Stimulated activated CD4-positive, alpha-beta T cell treated with anti-CD3 and anti-CD28 coated beads, Interleukin-12 subunit alpha, Interleukin-12 subunit beta, amount 100 ng/mL, for 4 hours (primary cell): ENCODE measurements at places on chromosomes 6 and 20.

- no peak for DNase-seq
Measured at GRCh38 chr6:4603291-4603690, 172.9 kb upstream of the CDYL start.

GRCh38 chr6:167426084-167426483, 101.2 kb downstream of the TTLL2 start:
- DNase-seq, result no peak

DNA sequence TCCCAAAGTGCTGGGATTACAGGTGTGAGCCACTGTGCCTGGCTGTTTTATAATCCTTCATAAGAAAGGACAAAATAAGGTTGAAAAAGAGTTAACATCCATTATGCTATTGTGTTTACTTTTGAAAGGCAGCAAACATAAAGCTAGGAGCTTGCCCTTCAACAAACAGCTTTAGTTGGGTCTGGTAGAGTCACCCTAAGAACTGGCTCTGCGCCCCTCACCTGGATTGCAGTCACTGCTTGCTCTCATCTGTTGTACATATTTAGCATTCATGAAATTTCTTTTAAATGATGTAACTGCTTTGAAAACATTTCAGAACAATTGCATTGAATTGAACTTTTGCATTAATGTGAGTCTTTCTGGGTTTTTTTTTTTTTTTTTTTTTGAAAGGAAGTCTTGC, 38.9 kb downstream of the JARID2 start:
- no peak for DNase-seq

GRCh38 chr20:63208346-63208909, 7.5 kb downstream of the YTHDF1 start:
- DNase-seq, result no peak

DNA sequence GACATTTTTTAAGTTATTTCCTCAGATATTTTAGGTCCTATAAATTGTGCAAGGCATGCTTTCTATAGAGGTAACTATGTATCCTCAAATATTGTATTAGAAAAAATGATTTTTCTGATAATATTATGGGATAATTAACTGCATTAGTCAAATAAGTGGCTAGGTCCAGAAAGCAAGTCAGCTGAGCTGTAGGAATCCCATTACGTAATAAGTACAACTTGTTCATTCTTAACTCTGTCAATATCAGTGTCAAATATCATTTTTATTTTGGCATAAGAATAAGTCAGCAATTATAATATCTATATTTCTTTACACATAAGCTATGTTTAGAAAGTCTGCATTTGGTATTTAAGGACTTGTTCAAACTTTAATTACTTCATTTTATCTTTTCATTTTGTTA, 830.9 kb upstream of the GJE1 start:
- DNase-seq, result no peak

DNA sequence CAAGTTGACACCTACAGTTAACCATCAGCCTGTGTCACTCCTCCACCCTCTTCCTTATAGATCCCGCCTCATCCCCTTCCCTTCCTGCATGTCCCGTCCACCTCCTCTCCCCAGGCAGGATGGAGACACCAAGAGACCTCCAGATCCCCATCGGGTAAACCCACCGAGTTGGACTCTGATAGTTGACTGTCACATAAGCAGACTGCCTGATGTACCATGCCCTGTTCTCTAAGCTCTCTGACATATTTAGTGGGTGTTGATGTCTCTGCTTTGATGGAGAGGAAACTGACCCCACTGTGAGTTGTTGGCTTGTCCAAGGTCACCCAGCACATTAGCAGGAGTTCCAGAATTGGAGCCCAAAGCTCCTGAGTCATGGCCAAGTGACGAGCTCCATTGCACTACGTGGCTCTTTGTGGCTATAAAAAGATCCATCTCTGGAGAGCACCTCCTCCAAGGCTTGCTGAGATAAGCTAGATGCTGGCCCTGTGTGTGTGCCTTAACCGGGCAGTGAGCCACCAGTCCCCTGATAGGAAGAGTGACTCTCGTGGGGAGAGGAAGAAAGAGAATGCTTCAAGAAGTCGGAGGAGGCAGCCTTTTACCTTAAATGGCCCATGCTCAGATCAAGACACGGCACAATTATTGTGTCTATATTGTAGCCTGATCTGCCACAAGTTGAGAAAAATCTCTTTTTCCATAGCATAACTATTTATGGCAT, 236.0 kb upstream of the ECI2 start:
- DNase-seq, result no peak

DNA sequence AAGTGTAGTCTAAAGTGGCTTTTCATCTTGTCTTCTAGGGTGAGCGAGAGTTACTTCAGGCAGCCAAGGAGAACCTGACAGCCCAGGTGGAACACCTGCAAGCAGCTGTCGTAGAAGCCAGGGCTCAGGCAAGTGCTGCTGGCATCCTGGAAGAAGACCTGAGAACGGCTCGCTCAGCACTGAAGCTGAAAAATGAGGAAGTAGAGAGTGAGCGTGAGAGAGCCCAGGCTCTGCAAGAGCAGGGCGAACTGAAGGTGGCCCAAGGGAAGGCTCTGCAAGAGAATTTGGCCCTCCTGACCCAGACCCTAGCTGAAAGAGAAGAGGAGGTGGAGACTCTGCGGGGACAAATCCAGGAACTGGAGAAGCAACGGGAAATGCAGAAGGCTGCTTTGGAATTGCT, 27.1 kb downstream of the C20orf173 start:
- no peak for DNase-seq

DNA sequence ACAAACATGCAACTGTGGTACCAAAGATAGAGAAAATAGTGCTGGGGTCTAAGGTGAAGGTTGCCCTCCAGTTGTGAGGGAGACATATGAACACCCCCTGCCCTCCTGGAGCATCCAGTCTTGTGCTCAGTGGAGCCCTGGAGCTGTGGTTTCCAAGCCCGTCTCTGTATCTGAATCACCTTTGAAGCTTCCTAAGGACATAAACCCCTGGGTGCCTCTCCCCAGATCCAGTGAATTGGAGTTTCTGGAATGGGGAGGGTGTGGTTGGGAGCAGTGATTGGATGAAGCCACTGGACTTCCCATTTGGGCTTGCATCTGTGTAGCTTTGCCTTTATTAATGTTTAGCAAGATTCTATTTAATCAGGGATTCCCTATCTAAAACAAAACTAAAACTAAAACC, 22.4 kb upstream of the E2F3 start:
- DNase-seq, result no peak

DNA sequence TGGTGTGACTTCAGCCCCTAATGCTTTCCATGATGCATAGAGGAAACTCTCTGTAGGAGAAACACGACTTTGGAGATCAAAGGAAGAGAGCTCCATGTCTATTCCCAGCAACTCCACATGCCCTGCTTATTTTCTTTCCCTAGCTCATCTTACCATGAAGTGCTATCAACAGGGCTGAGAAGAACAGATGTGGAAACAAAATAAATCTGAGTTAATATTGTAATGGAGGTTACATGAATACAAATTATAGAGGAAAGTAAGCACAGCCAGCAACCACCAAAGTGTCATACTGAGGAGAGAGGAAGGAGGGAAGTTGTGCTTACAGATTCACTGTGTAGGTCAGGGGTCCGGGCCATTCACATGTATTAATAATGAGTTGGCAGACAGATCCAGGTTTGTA, 157.5 kb downstream of the RFPL4B start:
- no peak for DNase-seq

DNA sequence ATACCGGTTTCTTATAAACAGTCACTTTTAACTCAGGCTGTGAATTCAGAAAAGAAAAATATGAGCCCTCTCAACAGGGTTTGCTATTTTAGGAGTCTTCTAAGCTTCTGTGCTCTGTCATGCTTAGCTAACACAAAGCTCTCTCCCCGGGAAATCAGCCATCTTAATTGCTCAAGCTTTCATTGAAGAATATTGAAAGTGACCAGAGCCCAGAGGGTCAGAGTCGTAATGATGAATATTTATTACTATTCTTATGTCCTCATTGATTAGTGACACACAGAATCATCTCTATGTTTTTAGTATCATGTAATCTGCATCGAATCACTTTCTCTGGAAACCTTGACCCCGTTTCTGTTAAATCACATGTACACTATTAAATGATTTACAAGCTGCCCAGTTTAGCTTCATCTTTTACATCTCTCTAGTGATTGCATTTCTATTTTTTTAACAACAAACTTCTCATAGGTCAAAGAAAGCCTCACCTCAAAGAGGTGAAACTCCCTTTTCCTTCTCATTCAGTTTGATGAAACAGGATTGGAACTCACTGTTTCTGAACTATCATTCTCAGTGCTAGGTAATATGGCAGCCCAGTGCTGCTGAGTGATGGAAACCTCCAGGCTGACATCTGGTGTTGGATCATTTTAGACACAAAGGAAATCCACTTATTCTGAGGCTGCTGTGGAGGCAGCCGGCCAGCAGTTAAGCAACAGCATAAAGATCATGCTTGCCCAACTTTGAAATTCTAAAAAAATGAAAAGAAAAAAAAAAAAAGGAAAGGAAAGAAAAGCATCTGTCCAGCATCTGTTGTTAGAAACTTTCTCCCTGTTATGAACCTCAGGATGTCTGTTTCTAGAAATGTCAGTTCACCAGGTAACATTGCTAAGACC, 96.3 kb downstream of the RFPL4B start:
- DNase-seq, result no peak

- DNase-seq, result no peak
Measured at GRCh38 chr6:18471232-18471964, 84.2 kb downstream of the RNF144B start.

GRCh38 chr6:131692031-131692430, 9.2 kb downstream of the OR2A4 start:
- DNase-seq, result no peak

GRCh38 chr6:124613031-124613430, 349.2 kb upstream of the RNF217 start:
- no peak for DNase-seq

DNA sequence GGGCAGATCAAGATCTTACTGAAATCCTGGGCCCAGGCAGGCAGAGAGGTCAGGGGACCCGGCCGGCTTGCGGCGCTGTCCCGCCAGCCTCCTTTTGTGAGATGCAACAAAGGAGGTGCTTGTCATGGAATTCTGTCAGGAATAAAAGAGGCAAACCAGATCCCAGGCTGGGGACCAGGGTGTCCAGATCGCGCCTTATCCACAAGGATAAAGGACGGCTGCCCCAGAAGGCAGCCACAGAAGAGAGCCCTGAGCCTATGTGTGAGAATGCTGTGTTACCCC, 42.6 kb upstream of the CDH22 start:
- no peak for DNase-seq

DNA sequence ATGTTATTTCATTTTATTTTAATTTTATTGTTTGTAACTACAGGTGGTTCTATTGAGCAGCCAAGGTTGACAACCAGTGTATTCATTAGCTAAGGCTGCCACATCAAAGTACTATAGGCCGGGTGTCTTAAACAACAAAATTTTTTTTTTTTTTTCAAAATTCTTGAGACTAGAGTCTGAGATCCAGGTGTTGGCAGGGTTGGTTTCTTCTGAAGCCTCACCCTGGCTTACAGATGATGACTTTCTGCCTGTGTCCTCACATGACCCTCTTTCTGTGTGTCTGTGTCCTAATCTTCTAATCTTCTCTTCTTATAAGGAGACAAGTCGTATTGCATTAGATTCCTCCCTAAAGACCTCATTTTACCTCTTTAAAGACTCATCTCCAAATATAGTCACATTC, 208.4 kb downstream of the MANEA start:
- no peak for DNase-seq

DNA sequence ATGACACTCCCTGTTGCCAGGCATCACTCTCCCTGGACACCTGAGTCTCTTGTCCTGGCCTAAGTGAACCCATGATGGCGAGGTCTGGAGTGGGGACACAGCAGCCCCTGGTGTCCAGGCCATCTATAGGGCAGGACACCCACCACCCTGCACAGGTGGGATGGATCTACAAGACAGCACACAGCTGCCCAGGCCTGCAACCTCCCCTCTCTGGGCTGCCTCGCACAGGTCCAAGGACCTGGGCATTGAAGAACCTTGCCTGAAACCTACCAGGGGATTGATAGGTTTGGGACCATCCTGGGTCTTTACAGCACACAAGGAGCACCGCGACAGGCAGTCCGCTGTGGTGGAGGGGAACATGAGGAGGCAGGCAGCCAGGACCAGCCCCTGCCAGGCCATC, 11.2 kb downstream of the PDYN start:
- DNase-seq, result no peak

- DNase-seq, result no peak
Measured at GRCh38 chr6:378090-378957, 13.2 kb upstream of the IRF4 start.

DNA sequence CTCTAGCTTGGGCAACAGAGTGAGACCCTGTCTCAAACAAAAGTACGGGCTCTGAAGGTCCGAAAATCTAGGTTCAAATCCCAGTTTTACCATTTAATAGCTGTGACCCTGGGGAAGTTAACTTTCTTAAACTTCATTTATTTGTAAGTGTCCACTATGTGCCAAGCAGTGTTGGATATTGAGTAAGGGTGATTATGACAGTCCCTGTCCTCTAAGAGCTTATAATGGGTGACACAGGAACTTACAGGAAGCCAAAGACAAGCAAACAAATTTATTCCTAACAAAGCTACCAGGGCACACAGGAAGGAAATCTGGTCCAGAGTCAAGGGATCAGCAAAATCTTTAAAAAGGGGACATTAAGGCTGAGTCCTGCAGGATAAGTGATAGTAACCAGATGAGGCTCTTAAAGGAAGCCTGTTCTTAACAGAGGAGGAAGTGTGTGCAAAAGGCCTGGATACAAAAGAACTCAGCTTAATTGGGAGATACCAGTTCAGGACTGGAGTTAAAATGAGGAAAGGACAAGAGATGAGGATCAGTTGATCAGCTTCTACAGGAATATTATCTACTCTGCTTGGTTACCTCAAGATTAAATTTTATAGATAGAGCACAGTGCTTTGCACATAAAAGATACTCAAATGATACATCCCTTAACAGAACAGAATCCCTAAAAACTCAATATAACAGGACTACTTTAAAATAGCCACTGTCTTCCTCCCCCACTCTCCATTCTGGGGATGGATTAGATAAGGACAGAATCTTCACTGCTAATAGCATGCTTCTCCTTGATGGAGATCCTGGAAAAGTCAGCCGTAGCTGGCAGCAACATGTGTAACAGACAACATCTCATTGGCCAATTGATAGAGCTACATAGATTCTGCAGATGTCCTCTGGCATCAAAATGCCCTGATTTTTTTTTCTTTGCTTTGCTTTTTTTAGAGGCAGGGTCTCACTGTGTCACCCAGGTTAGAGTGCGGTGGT, 6.1 kb downstream of the SNX3 start:
- DNase-seq, result no peak

DNA sequence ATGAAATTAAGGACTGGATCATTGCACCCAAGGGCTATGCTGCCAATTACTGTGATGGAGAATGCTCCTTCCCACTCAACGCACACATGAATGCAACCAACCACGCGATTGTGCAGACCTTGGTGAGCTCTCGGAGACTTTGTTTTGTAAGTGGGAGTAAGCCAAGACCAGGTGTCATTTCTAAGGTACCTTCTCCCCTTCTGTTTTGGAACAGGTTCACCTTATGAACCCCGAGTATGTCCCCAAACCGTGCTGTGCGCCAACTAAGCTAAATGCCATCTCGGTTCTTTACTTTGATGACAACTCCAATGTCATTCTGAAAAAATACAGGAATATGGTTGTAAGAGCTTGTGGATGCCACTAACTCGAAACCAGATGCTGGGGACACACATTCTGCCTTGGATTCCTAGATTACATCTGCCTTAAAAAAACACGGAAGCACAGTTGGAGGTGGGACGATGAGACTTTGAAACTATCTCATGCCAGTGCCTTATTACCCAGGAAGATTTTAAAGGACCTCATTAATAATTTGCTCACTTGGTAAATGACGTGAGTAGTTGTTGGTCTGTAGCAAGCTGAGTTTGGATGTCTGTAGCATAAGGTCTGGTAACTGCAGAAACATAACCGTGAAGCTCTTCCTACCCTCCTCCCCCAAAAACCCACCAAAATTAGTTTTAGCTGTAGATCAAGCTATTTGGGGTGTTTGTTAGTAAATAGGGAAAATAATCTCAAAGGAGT, 30.4 kb downstream of the TXNDC5 start:
- DNase-seq, result no peak
